ENCODE measurements at places on chromosomes 11 and 22.
A peak's percentile ranks its signal among the peaks of the same experiment; 100 is the strongest.

DNA sequence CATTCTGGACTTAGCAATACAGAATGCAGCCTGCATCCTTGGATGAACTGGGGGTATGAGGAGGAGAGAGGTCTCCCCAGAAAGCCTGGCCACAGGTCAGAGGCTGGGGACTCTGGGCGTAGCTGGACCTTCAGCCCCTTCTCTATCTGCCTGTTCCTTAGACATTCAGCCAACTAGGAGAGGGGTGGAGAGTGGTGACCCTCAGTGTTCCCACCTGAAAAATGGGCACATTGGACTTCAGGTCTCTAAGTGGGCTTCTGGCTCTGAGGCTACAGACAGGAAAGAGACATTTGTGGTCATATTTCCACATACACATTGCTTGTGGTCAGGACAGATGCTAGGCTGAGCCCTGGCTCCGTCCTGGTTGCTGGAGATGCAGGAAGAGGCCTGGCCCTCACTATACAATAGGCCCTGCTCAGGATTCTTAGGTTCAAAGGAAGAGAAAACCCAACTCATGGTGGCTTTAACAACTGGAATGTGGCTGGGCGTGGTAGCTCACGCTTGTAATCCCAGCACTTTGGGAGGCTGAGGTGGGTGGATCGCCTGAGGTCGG, 30.1 kb upstream of the CBX7 start:
- no peak for DNase-seq

- DNase-seq = peak; percentile 13
These were observed 27.9 kb downstream of the SHANK3 start for GRCh38 chr22:50700387-50701075.

DNA sequence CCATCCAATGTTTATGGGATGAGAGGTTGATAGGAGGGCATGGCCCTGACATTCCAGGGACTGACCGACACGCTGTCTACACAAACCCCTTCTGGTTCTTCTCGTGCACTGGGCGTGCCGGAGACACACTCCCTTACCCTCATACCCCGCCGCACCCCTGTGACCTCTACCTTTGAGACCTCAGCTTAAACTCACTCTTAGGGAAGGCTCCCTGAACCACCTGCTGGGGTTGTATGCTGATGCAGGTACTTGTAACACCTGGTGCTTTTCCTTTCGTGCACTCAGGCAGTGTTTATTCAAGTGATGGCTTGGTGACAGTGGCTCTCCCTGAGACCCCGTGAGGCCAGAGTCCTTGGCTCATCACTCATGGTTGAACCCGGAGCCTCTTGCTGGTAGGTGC, 12.0 kb downstream of the PPARA start:
- DNase-seq = no peak

- no peak for DNase-seq
These were observed 10.2 kb upstream of the APOL6 start for GRCh38 chr22:35638001-35638400.

GRCh38 chr22:50610581-50610980, 10.0 kb downstream of the MAPK8IP2 start:
- DNase-seq = no peak

Measured in mesothelial cell of epicardium (in vitro differentiated cells).